ENCODE measurements at places on chromosomes 7 and 10.

DNA sequence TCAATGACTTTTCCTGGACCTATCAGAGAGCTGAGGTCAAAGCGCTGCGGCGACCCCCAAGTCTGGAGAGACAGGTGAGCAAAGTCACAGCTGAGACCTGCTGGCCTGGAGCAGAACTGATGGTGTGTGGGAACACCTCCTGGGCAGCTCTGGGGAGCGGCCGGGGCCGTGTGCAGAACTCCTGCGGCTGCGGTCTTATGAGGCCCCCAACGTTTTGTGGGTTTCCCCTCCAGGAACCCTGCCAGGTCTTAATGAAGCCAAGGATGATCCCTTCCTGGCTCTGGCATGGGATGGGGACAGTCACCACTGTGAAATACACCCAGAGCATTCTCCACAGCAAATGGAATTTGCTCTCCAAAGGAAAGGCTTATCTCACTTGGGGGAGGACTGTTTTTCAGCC, 26.1 kb downstream of the DPYSL4 start:
- no peak overlapping the region for H3K4me3 ChIP-seq
- no peaks in the 10 kb centered on the region for H3K27me3 ChIP-seq
- no peak overlapping the region for H3K27ac ChIP-seq

DNA sequence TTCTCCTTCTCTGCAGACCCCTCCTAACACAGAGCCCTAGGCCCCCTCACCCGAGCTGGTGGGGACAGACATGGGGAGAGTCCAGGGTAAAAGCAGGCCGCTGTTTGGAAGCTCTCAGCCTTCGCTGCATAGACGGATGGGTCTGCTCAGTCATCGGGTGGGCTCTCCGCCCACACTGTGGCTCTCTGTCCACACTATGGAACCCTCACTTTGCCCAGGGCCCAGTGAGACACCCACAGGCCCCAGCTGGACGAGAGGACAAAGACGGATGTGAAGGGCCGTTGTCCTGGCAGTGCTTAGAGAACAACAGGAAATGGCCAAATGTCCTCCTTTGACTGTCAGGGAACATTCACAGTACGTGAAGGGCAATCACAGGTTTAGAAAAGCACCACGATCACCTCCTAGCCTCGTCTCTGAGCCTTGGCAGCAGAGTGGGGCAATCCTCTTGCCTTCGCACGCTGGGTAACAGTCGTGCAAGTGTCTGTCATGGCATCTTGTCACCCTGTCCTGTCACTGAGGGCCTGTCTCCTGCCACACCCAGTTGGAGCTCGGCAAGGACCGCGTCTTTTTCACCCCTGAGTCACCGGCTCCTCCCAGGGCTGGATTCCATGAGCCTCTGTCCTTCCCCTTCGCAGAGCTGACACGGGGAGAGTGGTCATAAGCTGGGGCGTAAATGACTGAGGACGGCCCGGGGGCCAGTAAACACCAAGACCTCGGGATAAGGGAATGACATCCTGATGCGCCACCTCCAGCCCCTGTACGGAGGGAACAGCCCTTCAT, 80.6 kb downstream of the PRKAG2 start:
- no peak overlapping the region for H3K4me3 ChIP-seq
- no peak for DNase-seq
- H3K36me3 ChIP-seq: no peaks in the 10 kb centered on the region
- no peaks in the 10 kb centered on the region for H3K27me3 ChIP-seq
- peaks cover 8% of the 10 kb centered on the region for H3K4me1 ChIP-seq

DNA sequence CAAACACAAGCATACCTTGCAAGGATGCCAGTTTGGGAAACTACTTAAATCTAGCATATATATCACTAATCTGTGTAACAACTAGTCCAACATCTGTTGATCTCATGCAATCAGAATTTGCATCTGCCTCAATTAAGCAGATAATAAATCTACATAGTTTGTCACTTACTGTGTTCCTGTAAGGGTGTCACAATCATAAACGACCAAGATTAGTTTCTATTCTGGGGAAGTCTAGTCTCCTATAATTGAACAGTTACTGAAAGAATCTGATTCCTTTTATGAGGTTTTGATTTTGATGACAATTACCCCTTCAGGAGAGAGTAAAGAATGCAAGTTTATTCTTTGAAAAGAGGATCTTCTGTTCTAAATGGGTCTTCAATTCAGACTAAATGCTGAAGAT, 85.5 kb upstream of the LRRN3 start:
- no peaks in the 10 kb centered on the region for H3K27me3 ChIP-seq
- no peak overlapping the region for H3K4me3 ChIP-seq
- H3K4me1 ChIP-seq: peaks cover 37% of the 10 kb centered on the region
- no peak for DNase-seq
- H3K27ac ChIP-seq: no peak overlapping the region

DNA sequence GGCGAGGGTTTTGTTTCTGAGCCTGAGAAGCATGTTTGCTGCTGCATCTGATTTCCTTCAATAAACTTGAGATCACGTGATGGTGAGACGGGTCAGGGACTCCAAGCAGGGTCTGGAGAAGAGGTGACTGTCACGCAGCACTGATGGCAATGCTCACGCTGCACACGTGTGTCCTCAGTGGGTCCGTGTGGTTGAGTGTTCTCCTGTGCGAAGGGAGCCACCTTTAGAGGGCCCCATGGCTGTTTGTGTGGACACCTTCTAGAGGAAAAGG, 100.4 kb downstream of the WDR37 start:
- no peak for DNase-seq
- H3K27ac ChIP-seq: no peak overlapping the region
- H3K4me1 ChIP-seq: peaks cover 3% of the 10 kb centered on the region
- no peaks in the 10 kb centered on the region for H3K36me3 ChIP-seq

DNA sequence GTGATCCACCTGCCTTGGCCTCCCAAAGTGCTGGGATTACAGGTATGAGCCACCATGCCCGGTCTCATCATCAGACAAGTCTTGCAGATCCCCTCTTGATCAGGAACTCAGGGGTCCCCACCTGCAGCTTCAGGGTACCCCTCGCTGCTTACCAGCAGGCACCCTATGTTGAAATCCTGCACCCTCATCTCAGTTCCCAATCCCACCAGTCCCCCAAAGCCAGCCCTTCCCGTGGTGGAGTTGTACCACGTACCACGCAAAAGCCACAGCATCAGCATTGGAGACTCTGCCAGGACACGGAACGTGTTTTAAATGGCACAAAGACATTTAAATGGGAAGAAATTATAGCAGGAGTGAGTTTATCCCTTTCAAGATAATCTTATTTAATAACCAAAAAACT, 202.0 kb downstream of the CUX1 start:
- no peak for DNase-seq
- no peak overlapping the region for H3K4me3 ChIP-seq

- no peak overlapping the region for H3K4me3 ChIP-seq
- DNase-seq: no peak
These were observed 1191.1 kb downstream of the SORCS1 start for GRCh38 chr10:105973360-105973759.

GRCh38 chr10:125720002-125720382, 483 bp downstream of the EDRF1 start:
- DNase-seq: no peak
- peak overlapping the region; percentile 96 for H3K27ac ChIP-seq
- H3K36me3 ChIP-seq: peaks cover 30% of the 10 kb centered on the region
- peaks cover 25% of the 10 kb centered on the region for H3K4me1 ChIP-seq
